ENCODE measurements at places on chromosomes 1 and 21.

GRCh38 chr1:152566681-152567080, at the start of gene LCE3E:
Gene LCE3E (minus strand): TSS chr1:152566780. CDS start chr1:152566208, 572 bp downstream.
- no peak for DNase-seq

- no peak for DNase-seq
These were observed 529 bp upstream of the LUZP1 start for GRCh38 chr1:23169195-23169575.

GRCh38 chr1:203996126-203996525, 76.8 kb upstream of the SOX13 start:
- peak; percentile 84 for DNase-seq

GRCh38 chr1:206467915-206468314, 2.4 kb upstream of the IKBKE start:
- DNase-seq = no peak

DNA sequence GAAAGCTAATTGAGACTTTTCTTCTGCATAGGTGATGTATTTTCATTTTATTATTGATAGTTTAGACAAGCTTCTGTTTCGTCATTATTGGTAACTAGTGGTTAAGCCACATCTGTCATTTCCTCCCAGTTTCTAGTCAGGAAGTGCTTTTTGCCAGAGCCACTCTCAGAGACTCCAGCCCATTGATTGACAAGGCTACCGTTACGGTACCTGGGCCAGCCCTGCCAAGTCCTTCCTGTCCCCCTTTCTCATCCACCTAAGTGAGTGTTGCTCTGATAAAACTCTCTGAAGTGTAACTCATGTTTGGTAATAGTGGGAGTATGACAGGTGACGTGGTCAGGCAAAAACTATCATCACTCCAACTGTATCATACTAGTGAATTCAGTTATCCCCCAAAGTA, 29.6 kb upstream of the AGL start:
- no peak for DNase-seq

GRCh38 chr1:23638786-23639241, 52.8 kb upstream of the RPL11 start:
- no peak for DNase-seq

- DNase-seq = no peak
These were observed 6.1 kb downstream of the TNFRSF25 start for GRCh38 chr1:6459850-6460265.

GRCh38 chr1:181326348-181326747, 157.0 kb upstream of the CACNA1E start:
- peak; percentile 8 for DNase-seq

DNA sequence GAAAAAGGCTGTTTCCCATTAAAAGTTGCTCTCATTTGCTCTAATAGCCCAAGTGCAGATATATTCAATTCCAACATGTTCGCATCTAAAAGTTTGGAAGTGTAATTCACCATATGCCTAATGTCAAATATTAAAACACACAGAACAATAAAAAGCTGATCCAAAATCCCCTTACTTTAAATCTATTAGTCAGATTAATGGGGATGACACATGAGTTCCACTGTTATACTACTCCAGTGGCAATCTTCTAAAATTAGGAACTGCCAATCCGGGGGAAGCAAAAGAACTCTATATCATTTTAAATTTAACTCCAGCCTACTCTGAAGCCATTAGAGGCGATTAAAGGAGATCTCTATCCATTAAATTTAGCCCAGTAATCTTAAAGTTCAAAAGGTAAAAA, 317.1 kb downstream of the NTNG1 start:
- DNase-seq = no peak

DNA sequence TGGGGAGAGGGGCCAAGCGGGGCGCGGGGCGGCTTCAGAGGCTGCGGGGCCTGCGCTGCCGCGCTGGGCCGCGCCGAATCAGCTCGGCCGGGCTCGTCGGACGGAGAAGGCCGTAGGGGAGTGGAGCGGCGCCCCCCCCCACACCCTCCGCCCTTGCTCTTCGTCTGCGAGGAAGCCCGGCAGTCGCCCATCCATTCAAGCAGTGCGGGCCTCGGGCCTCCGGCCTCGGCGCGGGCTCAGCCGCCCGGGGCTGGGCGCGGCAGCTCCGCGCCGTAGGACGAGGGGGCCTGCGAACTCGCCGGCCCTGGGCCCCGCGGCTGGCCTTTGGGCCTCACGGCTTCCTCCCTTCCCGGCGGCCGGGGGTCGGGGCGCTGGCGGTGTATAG, 564 bp downstream of the CTPS1 start:
- no peak for DNase-seq

DNA sequence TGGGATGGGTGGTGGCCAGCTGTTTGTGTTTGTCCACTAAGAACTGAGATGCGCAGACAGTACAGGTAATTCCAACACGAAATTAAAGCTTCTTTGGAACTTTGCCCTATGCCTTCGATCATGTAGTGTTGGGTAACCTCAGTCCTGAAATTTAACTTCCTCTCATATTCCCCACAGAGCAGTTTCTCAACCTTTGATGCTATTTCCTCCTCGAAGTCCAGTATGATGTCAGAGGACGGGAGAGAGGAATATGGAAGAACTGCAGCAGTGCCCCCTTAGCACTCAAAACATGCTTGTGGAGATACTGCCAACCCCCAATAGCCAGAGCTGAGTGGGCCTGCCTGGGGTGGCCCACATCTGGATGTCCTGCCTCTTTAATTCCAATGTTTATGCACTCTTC, 3.6 kb downstream of the LPAR3 start:
- no peak for DNase-seq

- no peak for DNase-seq
These were observed 131.0 kb upstream of the NRIP1 start for GRCh38 chr21:15195768-15196167.

GRCh38 chr21:15004721-15005370, 60.0 kb downstream of the NRIP1 start:
- no peak for DNase-seq

GRCh38 chr1:225143001-225143400, 213.5 kb downstream of the DNAH14 start:
- DNase-seq = no peak

DNA sequence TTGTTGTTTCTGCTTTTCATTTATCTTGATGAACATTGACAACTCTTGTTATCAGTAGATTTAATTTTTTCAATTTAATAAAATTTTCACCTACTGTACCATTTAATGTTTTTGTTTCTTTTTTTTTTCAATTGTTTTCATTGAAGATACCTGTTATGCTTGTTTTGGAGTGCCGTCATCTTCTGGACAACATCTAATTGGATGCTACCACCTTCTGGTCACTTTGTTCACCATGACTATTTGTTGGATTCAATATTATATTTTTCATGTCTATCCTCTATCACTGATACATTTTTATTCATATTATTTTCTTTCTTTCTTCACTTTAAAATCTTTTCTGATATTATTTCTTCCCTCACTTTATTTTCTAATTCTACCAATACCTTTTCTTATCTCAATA, 14.0 kb downstream of the KRTAP21-2 start:
- DNase-seq = no peak

GRCh38 chr1:162281426-162281825, 95.2 kb downstream of the SPATA46 start:
- no peak for DNase-seq

DNA sequence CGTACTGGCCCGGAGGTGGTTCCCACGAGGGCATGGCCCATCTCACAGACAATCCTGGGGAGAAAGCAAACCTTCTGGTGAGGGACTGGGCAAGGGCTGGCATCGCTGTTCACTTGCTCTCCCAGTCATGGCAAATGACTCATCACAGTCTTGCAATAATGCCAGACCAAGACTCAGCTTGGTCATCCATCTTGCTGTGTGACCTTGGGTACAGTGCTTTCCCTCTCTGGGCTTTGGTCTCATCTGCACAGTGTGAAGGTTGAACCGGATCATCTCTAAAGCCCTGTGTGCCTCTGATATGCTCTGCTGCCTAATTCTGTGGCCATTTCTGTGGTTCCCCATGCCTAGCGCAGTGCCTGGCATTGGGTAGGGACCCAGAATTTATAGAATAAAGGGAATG, 143.6 kb upstream of the CD34 start:
- no peak for DNase-seq

DNA sequence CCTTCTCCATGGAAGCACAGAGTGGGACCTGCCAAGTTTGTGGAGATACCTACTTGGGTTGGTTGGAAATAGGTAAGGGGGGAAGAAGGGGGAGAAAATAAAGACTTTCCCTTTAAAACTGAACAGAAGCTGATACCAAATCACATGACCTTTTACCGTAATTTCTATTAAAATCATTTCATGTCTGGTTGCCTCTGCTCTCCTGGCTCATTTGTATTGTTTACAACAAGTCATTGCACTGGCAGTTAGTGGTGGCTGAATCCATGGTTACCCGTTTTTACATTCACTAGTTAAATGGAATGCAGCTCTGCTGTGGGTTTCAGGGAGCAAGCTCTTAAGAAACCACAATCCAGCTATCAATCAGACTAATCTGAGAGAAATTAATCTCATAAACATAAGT, 353.7 kb upstream of the ESRRG start:
- DNase-seq = no peak

GRCh38 chr1:8382608-8383505, 64.9 kb downstream of the SLC45A1 start:
- peak; percentile 19 for DNase-seq

DNA sequence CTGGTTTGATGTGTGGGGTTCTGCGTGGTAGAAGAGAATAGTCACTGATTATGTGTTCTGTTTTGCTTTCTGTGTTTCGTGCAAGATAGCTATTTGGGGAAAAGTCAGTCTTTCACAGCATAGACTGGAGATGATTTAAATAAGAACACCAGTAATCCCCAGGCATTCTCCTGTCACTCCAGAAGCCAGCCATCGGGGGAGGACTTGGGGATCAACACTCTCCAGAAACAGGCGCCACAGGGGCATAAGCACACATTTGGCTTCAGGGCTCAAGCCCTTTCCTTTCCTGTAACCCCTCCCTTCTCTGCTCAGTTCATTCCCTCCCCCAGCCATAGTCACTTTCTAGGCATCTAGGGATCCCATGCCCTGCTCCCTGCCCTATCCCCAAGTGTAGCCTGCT, 97.3 kb upstream of the BEND5 start:
- DNase-seq = peak; percentile 66

GRCh38 chr1:45890078-45890477, 86.7 kb downstream of the MAST2 start:
- DNase-seq = no peak

GRCh38 chr1:87325982-87326738, 2.5 kb upstream of the LMO4 start:
- DNase-seq = no peak

DNA sequence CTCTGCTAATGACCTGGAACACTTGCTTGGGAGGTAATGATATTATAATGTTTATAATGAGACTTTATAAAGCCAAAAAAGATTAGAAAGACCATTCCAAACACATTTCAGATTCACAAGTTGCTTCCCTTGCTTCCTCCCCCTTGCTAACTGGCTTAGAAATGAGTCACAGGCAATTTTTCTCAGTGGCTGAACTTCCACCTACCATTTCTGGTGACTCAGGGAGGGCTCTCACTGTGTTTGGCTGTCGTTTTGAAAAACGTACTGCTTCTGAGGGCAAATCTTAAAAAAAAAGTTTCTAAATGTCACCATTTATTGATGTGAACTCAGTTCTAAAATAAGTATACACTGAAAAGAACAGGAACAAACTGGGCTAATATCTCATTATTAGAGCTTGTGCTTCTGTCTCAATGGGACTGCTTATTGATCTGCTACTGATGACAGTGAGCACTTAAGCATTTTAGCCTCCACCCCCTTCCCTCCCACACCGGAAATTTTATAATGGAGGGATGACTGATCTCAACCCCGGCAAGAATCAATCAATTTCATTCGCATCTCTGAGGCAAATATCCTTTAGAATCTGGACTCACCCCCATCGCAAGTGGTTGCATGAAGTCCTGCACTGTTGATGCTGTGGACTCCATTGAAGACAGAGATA, 278.3 kb downstream of the KCTD3 start:
- DNase-seq = peak; percentile 56

DNA sequence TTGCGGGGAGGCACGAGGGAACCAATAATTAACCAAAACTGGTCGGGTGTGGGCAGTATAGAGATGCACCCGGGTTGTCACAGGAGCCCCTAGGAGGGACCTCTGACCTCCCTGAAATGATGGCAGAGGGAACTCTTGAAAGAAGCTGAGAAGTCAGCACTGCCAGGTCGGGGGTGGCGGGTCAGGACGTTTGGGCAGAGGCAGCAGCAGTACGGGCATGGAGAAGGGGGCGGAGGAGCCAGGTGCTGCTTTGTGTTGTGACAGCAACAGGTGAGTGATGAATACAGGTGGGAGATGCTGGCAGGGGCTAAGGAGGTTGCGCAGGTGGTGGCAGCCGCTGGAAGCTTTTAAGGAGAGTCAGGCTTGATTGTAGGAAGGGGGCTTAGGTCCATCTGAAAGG, 11.7 kb downstream of the TNFRSF1B start:
- DNase-seq = no peak

DNA sequence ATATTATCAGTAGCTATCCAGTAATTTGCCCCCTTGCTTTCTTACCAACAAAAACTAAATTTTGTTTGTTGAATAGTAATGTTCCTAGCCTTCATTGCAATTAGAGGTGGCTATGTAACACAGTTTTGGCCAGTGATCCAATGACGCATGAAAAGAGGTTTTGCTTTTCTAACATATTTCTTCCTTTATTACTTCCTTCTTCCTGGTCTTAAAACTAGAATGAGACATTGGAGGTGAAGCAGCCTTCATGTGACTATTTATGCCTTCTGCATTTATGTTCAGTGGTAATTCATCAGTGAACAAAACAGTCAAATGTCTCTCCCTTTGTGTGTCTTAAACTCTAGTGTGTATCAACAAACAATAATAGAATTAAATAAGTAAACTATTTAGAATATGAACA, 35.5 kb downstream of the LRIF1 start:
- no peak for DNase-seq

DNA sequence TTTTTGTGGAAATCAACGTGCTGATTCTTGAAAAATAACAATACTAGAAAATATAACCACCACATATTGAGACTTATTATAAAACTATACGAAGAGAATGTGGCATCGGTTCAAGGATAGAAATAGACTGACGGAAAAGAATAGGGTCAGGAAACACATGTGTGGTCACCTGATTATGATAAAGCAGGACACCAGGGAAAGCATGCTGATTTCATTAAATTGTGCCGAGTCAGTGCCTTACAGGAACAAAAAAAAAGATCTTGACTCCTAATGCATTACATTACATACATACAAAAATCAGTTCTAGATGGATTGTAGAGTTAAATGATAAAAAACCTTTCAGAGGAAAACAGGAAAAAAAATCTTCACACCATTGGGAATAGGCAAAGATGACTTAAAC, 43.5 kb upstream of the SERPINC1 start:
- no peak for DNase-seq

GRCh38 chr1:84847253-84848250, 45.5 kb downstream of the LPAR3 start:
- no peak for DNase-seq

GRCh38 chr21:33544451-33545195, 1.8 kb downstream of the SON start:
- DNase-seq = no peak

GRCh38 chr21:43361127-43361492, 65.8 kb downstream of the SIK1 start:
- peak; percentile 73 for DNase-seq

GRCh38 chr1:200916681-200917080, 22.0 kb downstream of the INAVA start:
- peak; percentile 53 for DNase-seq

- DNase-seq = no peak
These were observed 10.5 kb downstream of the EIF3I start for GRCh38 chr1:32232558-32233304.

All from islet precursor cell (in vitro differentiated cells).